Astrocyte of the spinal cord (primary cell): ENCODE measurements at places on chromosomes 2 and 18.

GRCh38 chr18:51021226-51021965, 8.6 kb upstream of the SMAD4 start:
- no peak for DNase-seq

DNA sequence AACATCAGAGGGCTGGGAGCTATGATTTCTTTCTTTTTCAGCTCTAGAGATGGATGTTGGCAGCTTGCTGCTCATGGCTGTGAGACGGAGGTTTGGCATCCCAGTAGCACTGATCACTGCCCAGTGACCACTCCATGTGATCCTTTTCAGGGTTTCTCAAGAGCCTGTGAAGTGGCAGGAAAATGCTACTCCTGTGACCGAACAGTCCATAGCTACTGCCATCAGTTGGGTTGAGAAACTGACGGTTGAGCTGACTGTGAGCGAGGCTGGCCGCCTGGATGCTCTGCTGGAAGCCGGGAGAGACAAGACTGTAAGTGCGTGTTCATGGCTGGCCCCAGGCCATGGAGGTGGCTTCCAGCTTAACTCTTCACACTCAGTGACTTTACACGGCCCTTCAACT, 34.2 kb downstream of the VWA3B start:
- DNase-seq: no peak

GRCh38 chr2:18829251-18829902, 240.0 kb upstream of the NT5C1B start:
- peak; percentile 22 for DNase-seq

- DNase-seq: no peak
These were observed 934.8 kb upstream of the DDX18 start for GRCh38 chr2:116879650-116880160.

DNA sequence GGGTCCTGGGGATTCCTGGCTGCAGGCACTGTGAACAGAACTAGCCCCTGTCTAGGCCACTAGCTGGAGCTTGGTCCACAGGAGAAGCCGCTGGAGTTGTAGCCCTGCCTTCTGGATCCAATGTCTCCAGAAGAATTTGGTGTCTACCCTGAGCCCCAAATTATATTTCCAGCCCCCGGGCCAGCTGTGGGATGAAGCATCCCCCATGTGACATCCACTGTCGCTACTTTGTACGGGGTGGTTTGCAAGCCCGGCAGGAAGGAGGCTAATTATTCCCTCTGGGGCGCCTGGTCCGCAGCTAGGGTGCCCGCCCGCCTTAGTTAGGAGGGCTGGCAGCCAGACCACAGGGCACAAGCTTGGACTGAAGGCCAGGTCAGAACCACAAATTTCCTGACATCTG, 106.5 kb downstream of the SMAD7 start:
- DNase-seq: no peak

DNA sequence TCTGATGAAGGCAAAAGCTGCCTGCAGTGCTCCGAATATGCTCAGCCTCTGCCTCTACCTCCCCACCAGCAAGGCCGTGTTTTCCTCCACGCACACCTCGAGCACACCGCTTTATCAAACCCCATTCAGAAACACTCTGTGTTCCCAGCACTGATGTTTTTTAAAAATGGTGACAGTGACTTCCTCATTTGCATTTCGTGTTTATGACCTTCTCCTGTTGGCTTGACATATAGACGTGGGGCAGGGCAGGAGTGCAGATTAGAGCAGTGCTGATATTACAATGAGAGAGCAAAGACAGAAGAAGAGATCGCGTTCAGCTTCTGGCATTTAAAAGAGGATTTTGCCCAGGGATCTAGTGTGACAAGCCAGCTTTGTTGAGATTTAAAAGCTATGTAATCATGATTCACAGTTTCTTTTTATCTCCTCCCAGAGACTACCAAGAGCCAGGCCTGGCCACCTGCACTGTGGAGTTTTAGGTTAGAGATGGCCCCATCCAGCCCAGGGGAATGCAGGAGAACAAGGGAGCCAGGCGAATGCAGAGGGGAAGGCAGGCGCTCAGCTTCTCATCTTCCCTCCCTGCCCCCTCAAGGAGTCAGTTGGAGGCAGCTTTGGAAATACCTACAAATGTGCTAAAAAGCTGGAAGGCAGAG, 61.5 kb upstream of the NEDD4L start:
- no peak for DNase-seq

- DNase-seq: peak; percentile 43
These were observed 8.8 kb downstream of the PLCL1 start for GRCh38 chr2:197813093-197813787.
